ENCODE measurements at places on chromosomes 16 and 17.

- DNase-seq = peak; percentile 13
Observed at GRCh38 chr17:56653877-56654276, 60.4 kb downstream of the NOG start.

DNA sequence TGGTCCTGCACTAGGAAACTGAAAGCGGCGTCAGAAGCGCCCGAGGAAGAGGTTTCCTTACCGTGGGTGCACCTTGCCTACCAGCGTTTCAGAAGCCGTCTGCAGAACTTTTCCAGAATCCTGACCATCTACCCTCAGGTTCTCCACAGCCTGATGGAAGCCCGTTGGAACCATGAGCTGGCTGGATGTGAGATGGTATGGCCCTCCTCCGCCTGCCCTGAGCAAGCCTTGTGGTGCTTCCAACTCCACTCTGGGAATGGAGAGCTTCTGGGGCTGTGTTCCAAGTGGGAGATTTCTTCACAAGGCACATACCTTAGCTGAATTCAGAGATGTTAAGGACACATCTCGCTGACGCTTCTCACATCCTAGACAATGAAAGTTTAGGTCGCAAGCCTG, 51.8 kb upstream of the ENDOV start:
- DNase-seq = no peak

GRCh38 chr17:77370586-77370985, 229.8 kb downstream of the SEC14L1 start:
- DNase-seq = no peak

DNA sequence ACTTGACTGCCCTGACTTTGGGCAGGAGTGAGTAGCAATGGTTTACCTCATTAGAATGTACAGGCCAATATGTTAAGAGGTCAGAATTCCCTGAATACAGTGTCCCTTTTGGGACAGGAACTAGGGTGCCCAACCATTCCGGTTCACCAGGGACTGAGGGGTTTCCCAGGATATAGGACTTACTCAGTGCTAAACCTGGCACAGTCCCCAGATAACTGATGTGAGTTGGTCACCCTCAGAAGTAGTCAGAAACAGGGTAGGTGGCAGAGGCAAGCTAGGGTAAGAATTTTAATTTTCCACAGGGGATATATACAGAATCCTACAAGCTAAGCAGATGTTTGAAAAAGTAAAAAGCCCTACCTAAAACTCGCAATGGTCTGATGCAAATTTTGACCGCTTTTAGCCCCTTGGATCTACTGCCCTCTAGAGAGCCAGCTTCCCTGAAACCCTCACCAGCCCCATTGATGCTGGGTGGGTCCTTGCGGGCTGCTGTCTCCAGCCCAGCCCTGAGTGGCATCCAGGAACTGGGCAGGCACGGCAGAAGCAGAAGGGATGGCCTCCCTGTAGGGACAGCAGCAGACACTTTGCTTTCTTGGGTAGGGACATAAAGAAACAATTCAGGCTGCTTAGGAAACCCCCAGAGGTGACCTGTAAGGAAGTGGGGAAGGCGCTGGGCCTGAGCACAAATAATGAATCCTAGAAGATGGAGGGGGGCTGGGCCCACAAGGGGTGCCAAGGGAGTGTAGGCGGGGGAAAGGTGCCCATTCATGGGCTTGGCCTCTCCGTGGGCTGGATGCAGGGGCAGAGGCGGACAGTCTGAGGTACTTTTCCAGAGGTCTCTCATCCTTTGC, 434.8 kb downstream of the SLC39A11 start:
- no peak for DNase-seq

DNA sequence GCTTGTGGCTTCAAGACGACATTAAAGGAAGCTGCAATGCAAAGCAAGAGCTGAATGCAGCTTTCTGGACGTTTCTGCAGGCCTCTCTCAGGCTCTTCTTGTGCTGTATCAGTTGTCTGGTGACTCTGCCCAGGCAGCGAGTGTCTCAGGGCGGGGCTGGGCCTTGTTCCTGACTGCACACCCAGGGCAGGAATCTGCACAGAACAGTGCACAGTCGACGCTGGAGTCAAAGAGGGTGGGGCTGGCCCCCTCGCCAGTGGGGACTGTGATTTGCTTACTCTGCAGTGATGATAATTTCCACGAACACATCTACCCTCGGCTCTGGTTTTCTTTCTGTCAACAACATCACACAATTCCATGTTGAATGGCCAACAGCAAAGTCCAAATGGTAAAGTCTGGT, 60.7 kb downstream of the IRF8 start:
- DNase-seq = peak; percentile 81

DNA sequence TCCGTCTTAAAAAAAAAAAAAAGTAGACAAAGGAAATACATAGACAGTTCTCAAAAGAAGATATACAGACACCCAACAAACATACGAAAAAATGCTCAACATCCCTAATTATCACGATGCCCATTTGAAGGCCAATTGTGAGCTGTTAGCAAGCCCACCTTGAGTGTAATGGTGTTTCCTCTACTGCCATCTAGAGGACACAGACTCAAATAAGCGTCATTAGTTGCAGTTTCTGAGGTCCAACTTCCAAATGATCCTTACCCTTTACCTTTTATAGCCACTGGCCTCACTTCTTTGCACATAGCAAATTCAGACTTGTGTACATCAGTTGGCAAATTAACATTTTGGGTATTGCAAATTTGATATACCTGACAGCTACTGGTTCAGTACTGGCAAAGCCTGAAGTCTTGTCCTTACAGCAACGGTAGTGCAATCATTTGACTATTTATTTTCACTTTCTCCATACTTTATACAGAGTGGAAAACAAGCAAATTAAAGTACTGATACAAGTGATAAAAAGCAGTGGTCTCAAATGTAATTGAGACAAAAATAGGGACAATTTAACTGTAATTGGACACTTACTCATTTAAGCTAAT, 536.3 kb upstream of the EEF2KMT start:
- no peak for DNase-seq
